ENCODE measurements at places on chromosomes 11 and 22.

DNA sequence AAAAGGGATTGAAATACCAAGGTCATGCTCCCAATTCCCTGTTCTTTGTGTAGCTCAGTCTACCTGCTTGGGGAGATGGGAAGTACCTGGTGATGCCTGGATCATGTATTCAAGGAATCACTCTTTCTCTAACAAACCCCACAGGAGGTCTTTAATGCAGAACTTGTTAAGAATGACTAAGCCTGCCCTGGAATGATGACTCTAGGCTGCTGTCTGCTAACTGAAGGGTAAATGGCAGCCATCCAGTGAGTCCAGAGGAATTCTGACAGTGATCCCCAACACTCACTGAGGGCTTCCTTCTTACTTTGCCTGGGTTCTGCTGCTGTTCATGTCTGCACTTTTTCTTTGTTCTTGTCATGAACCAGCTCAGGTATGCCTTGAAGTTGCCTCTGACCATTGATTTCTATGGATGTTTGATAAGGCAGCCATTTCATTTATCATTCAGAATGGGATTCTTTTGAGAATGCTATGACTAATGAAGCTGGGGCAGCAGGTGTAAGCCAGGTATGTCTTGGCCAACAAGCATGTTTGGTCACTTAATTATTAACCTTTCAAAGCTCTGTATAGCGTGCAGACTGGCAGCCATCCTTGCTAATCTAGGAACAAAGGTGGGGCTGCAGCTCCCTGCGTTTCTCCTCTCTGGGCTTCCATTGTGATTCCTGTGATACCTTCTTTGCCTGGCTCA lies 11.4 kb downstream of the PRSS23 start:
- DNase-seq, result peak; percentile 82

DNA sequence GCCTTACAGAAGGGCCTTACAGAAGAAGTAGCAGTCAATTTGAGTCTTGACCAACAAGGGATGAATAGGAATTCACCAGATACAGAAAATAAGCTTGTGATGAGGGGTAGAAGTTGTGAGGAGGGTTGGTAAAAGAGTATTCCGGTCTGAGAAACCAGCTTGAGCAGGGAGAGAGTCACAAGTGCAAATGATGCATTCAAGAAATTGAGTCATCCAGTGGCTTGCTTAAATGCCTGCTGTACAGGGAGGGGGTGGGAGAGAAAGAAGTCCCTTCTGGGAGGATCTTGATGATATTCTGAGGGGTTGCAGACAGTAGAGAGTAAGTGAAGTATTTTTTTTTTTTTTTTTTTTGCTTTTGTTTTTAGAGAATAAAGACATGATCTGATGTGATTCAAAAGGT lies 9.2 kb downstream of the CCKBR start:
- DNase-seq, result peak; percentile 54

DNA sequence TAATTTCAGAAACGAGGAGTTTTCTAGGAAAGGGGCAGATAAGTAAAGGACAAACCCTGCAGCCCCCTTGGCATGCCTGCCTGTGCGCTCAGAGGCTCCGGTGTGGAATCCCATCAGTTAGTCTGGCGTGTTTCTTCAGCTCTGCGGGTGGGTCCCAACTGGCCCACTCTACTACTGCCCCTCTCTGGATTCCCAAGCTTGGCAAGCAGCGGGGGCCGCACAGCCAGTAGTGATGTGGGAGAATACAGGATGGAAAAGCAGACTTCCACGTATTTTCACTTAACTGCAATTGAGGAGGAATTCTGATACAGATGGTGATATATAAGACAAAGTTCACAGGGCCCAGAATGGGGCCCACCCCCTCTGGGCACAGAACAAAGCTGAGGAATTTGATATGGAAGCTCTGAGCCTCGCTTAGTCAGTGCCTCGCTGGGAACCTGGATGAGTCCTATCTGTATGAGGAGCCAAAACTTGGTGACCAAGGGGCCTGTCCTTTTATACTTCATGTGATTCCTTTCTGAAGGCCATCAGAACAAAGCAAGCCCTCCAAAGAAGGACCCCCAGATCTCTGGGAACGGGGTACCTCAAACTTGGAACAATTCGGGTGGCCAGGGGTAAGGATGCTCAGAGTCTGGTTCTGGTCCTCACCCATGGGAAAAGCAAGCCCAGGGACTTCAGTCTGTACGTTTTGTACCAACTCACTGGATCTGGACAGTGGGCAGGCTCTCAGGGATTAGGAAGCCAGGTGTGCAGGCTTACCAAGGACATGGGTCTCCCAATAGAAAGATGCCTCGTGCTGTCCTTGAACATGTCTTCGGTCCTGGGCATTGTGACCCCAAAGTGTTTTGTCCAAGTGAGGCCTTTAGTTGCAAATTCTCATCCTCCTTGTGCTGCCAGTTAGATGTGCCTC lies 26.0 kb downstream of the RELT start:
- DNase-seq, result no peak

GRCh38 chr11:44915621-44916020 lies 35.1 kb downstream of the TP53I11 start:
- DNase-seq, result no peak

- DNase-seq, result no peak
Measured at GRCh38 chr11:64028398-64029115, 7.2 kb upstream of the FLRT1 start.

DNA sequence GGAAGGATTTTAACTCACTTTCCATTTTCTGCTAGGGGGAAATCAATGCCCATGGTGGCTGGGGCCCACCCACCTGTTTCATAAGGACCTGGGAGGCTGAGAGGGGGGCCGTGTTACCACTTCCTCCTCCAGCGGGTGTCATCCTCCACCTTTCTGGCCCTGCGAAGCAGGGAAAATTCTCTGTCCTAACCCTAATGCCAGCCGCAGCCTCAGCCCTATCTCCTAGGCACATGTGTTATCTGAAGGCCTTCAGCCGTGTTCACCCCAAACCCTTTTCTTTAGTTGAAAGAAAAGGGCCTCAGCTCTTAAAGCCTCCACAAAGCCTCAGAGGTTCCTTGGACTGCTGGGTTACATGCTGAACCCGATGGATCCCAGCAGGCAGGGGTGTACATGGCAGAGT lies 55.4 kb upstream of the NECTIN1 start:
- no peak for DNase-seq

GRCh38 chr22:38753948-38754750 lies 1.6 kb downstream of the SUN2 start:
- peak; percentile 73 for DNase-seq

- no peak for DNase-seq
Measured at GRCh38 chr11:98300719-98301118, 720.0 kb upstream of the CNTN5 start.

DNA sequence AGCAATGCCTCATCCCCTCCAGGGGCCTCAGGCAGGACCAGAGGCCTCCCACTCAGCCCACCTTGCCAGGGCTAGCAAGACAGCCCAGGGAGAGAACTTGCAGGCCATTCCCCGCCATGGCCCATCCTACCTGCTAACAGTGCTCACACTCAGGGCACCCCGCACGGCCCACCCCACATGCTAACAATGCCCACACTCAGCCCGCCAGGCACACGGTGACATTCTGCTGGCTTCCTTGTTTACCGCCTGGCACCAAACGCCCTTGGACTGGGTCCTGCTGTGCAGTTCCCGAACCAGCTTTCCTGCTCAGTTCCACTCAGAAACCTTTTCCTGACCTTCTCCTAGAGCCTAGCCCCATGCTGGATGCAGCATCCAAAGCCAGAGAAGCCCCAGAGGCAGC lies 33.5 kb upstream of the FADD start:
- DNase-seq, result no peak

DNA sequence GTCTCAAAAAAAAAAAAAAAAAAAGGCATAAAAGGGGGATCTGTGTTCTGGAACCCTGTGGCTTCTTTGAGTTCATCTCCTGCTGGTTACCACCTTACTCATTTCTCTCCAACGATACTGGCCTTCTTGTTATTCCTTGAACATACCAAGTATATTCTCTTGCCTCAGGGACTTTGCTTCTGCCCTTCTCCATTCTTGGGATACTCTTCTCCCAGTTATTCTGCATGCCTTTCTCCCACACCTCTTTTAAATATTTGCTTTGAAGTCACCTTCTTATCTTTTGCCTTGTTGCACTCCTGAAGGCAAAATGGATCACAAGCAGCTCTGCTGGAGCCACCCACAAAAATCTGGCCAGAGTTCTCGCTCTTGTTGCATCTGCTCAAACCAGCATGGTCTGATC lies 76.0 kb upstream of the RRM1 start:
- DNase-seq, result no peak

- no peak for DNase-seq
Measured at GRCh38 chr11:827897-828192, at the start of gene CRACR2B. CRACR2B (plus strand) TSS chr11:827919; CDS start chr11:828608, 689 bp downstream.

GRCh38 chr22:43860126-43860525 lies 2.2 kb downstream of the SULT4A1 start:
- no peak for DNase-seq

DNA sequence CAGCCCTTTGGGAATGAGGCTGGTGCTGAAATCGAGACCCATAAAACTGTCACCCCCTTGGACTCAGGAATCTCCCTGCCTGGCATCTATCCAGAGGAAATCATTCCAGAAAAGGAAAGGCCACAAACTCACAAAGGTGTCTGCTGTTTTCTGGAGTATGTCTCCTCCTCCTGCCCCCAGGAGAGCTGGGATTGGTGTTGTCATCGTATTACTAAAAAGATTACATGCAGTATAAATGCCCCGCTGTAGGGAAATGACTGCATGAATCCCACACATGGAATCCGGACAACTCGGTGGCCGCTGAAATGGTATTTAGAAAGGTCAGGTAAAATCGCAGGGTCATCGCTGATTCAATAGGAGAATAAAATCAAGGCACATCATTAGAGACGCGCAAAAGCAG lies 18.9 kb upstream of the RFPL3 start:
- DNase-seq, result no peak

DNA sequence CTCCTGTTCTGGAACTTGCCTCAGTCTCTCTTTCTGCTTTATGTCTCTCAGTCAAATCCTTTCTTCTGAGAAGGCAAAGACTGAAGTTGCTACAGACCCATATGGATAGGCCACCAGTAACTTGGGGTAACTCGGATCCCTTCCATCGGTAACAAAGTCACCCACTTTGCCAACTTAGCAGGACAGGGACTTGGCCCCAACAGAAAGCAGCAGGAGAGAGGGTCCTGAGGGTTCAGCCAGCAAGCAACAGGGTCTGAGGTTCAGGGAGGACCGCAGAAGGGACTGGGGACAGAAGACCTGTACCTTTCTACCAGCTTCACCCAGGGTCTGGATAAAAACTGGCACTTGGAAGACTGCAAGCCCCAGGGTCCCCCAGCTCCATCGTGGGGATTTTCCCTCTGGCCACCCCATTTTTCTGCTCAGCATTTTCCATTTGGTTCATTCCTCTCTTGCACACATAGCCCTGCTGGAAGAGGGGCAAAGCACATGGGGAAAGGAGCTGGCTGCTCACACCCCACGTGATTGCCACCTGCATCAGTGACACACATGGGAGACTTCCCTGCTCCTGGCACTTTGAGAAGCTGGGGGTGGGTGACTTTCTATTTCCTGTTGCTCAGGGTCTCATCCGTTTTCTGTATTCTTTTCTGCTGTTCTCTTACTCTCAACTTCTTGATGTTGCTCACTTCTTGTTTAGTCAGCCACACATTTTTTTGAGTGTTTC lies 34.6 kb upstream of the GNAZ start:
- DNase-seq, result no peak

- no peak for DNase-seq
Measured at GRCh38 chr11:2091786-2092463, 47.3 kb downstream of the IGF2 start.

GRCh38 chr11:133339495-133340140 lies 192.7 kb downstream of the OPCML start:
- DNase-seq, result peak; percentile 2

DNA sequence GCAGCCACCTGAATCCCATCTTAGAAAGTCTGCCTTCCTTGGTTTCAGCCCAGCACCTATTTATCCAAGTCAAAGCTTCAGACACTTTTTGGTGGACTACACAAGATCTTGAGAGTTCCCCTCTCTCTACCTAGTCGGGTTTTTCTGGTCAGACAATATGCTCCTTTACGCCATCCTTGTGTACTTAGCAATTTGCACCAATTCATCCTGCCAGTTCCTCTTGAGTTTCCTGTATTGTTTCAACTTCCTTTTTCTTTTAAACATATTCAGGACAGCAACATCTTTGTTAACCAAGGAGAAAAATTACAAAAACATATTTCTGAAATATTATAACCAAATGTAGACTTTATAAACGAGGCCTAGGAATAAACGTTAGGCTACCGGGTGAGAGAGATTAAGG lies 368.2 kb upstream of the CADM1 start:
- no peak for DNase-seq

DNA sequence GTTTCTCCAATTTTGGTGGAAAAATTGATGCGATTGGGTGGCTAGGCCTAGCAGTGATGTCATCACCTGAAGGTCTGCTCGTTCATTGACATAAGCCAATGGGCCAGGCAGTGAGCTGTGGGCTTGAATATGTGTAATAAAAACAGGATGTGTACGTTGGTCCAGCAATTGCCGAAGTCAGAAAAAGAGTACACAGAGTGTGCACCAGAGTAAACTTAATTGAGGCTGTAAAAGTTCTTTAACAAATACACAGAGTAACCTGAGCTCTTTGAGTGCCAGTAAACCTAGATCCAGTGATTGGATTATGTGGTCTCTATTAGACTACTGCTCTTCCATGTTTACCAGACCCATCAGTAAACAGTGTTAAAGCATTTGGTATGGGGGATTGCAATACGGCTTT lies 13.0 kb upstream of the GLYATL1 start:
- DNase-seq, result no peak

GRCh38 chr11:64580412-64580811 lies 10.6 kb upstream of the SLC22A12 start:
- DNase-seq, result no peak

DNA sequence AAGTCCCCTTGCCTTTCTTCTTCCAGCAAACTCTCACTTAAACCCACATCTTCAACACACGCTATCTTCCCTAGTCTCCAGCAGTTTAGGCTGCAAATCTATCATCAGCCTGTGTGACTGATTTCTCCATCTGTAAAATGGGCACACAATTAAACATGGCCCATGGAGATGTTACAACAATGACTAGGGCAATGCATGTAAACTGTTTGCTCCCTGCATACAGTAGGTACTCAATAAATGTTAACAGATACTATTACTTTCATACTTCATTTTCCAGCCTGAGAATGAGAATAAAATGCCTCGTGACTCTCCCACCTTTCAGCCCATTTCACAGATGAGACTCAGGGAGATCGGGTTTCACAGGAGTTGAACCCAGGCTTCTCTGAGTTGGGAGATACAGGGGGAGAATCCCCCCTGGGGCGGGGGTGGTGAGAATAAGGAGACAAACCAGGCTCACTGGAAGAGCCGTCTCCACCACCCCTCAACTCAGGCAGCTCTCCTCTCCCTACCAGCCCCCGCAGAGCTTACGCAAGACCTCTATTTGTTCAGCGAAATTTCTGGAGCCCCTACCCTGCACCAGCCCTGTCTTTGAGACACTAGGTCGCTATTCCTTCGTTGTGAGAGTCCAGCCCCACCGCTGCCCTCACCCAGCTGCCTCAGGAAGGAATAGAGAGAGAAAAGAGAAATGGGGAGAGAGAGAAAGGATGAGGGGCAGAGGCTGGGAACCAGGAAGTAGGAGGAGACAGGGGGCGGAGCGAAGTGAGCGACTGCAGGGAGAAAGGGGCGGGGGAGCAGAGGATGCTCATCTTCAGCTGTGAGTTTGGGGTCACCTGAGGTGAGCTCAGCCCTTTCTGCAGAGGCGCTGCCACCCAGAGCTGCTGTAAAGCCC lies 42.1 kb upstream of the KLHL35 start:
- DNase-seq, result no peak

Measured in bronchial epithelial cell (primary cell).